Activated T-helper 2 cell treated with anti-CD3 and anti-CD28 coated beads, Interferon-gamma antibody, Interleukin-2, Interleukin-4, amounts not matched to agents 10 μg/mL and 5 μg/mL and 100 μg/mL, durations not matched to agents 14 hours and 24 hours and 36 hours (primary cell): ENCODE measurements at places on chromosomes 12 and 14. TPM values are rescaled to one million over a fixed set of nuclear protein-coding genes. Genes with fewer than 3 reads are reported as not detected.

The PRPH gene
- total RNA-seq, result not detected in 2 replicates

The GPRC5A gene
- total RNA-seq, result not detected in 2 replicates

The TRIAP1 gene
- 36.8 TPM in 2 replicates for total RNA-seq

The ADAM21 gene
- total RNA-seq, result not detected in 2 replicates

- H3K4me1 ChIP-seq, result peaks cover 3% of the 10 kb centered on the region
- H3K27ac ChIP-seq, result no peak overlapping the region
- H3K4me3 ChIP-seq, result no peak overlapping the region
- H3K27me3 ChIP-seq, result peaks cover 14% of the 10 kb centered on the region
- H3K36me3 ChIP-seq, result no peaks in the 10 kb centered on the region
These were observed 16.1 kb upstream of the KRT80 start for GRCh38 chr12:52207895-52208294.

DNA sequence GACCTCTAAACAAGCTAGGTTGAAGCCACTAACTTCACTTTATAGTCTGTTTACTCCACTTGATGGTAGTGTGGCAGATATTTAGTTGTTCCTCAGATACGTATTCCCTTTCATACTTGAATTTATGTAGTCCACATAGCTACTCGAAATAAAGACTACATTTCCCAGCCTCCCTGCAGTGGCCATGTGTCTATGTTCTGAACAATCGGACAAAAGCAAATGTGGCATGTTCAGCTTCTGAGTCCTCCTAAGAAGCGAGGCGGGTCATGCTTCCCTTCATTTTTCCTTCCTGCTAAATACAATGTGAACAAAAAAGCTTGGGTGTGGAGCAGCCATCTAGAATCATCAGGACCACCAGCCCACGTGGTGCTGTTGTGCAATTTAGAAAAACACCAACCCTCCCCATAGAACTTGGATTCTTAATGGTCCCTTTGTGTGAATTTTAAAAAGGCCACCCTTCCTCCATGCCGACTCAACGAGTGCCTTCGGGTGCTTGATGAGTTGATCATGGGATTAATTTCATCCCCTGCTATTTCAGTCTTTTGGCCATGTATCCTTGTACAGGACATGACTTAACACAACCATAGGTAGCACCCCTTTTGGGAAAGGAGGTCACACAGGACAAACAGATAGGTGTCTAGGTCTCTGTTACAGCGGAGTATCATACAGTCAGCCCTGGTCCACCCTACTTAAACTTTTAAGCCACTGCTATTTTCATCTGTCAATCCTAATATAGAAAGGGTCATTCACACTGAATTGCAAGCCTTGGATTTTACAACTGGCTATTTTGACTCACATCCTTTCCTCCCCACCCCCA, 60.7 kb downstream of the ZFC3H1 start:
- no peaks in the 10 kb centered on the region for H3K4me1 ChIP-seq
- no peak overlapping the region for H3K27ac ChIP-seq
- H3K36me3 ChIP-seq, result peaks cover 27% of the 10 kb centered on the region
- H3K27me3 ChIP-seq, result peaks cover 1% of the 10 kb centered on the region

DNA sequence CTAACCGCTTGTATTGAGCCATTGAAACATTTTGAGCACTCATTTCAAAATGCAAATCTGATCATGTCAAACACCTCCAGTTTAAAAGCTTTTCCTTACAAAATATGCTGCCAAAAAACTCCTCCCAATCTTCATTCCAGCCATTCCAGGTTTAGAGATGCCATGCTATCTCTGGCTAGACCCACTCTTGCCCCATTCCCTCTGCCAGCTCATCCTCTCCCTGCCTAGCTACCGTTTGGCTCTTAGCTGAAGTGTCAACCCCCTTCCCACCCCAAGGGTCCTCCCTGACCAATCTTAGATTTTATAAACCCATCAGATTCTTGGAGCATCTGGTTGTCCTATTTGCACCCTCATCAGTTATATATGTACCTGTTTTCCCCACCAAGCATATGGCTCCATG, 75.0 kb downstream of the SCAF11 start:
- no peaks in the 10 kb centered on the region for H3K4me1 ChIP-seq
- H3K36me3 ChIP-seq, result peaks cover 26% of the 10 kb centered on the region
- no peaks in the 10 kb centered on the region for H3K27me3 ChIP-seq
- DNase-seq, result no peak

DNA sequence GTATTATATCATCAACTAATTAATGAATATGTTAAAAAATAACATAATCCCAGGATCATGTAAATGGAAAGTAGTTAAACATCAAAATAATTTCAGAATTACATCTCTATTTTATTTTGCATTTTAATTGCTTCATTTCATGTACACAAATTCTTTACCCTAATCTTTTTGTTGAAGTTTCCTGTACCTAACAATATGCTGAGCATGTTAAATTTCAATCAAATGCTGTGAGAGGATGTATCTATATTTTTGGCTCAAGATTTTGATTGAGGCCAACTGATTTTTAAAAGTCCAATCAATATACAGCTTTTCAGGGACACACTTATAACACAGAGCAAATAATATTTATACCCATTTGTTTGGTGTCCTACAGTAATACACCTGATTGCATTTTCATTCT, 6.4 kb downstream of the GPRC5D start:
- no peak for DNase-seq
- H3K27me3 ChIP-seq, result peaks cover 7% of the 10 kb centered on the region
- no peaks in the 10 kb centered on the region for H3K36me3 ChIP-seq
- H3K27ac ChIP-seq, result no peak overlapping the region

DNA sequence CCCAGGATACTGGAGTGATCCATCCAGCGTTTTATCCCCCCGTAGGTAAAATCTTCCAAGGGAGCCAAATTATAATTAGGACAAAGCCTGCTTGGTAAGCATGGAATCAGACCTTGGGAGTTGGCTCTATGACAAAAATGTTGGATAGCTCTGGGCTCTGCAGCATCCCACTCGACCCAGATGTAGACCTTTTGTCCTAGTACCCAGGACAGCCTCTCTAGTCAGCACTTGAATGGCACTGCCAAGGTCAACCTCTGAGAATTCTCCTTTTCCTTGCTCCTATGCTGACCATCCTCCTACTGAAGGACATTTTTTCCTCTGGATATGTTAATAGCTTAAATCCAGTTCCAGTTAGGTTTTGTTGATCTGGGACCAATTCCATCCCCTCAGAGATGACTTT, 104.7 kb upstream of the SLC35F4 start:
- H3K36me3 ChIP-seq, result no peaks in the 10 kb centered on the region
- no peak overlapping the region for H3K4me3 ChIP-seq
- no peaks in the 10 kb centered on the region for H3K27me3 ChIP-seq

DNA sequence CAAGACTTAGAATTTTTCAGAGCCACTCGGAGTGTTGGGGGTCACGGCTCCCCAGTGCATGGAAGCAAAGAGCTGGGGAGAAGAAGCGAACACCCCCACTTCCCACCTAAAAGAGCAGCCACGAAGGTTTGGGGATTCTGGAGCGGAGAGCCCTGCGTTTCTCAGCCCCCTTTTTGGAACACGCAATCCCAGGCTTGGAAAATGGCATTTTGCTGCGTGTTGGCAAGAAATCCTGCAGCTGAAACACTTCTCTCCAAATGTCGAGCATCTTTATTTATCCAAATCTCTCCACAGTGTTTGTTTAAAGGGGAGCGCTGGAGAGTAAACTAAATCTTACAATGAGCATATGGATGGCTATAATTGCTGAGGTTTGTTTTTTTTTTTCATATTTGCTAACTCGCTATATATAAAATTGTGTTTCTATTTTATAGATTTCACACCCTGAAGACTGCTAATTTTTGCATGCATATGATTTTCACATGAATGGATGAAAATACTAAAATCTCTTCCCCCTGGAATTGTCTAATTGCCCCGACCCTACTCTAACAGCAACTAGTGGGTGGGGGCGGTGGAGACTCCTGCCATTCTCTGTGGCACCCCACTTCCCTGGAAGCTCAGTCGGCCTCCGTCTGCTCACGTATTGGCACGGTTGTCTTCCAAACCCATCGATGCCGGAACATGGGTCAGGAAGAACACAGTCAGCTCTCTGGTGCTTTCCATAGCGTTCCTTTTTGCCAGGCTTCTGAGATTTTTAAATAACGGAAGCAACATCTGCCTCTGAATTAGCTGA, 120.5 kb downstream of the GCH1 start:
- H3K36me3 ChIP-seq, result peaks cover under 1% of the 10 kb centered on the region
- H3K4me1 ChIP-seq, result peaks cover 17% of the 10 kb centered on the region
- no peak overlapping the region for H3K27ac ChIP-seq

GRCh38 chr14:63896278-63896720, 43.5 kb downstream of the SYNE2 start:
- peaks cover 5% of the 10 kb centered on the region for H3K36me3 ChIP-seq
- H3K27me3 ChIP-seq, result peaks cover 2% of the 10 kb centered on the region
- no peak overlapping the region for H3K27ac ChIP-seq
- no peak for DNase-seq
- no peak overlapping the region for H3K4me3 ChIP-seq
- peaks cover 8% of the 10 kb centered on the region for H3K4me1 ChIP-seq

GRCh38 chr14:58637391-58638230, at the start of gene DACT1:
Gene DACT1 (plus strand): TSS chr14:58637962. CDS start chr14:58638203, 241 bp downstream.
- peak; percentile 66 for DNase-seq
- peak within 1 kb of the TSS; percentile 89 for H3K27ac ChIP-seq
- peaks cover 11% of the 10 kb centered on the region for H3K36me3 ChIP-seq
- H3K4me1 ChIP-seq, result peaks cover 42% of the 10 kb centered on the region
- peak within 1 kb of the TSS; percentile 88 for H3K4me3 ChIP-seq

DNA sequence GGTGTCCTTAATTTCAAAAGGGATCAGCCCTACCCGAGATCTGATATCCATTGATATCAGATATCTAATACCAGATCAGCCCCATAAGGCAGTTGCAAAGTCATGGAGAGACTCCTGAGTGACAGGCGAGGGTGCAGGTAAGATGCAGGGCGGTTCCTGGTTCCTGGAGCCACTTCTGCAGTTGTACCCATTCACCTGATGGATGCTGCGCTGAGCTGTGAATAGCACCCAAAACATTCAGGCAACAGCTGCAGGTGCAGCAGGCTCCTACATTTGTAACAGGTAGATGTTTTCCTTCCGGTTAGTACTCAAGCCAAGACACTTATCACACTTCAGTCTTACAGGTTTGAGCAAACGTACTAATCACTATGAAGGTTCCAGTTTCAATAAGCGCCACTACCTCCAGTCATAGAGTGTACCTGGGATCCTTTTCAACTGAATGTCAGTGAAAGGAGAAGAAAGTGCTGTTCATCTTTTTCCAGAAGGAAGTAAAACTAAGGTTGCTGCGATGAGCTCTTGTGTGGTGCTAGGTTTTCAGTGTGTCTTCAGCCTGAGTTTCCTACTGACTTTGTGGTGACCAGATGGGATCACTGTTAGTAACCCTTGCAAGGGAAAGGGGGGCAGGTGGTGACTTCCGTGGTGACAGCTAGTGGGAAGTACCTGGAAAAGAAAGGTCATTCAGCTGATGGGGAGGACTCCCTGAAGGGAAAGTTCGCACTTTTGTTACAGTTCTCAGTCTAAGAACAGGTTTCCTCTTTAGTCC, 1.9 kb downstream of the ATP6V0A2 start:
- H3K4me3 ChIP-seq, result peak overlapping the region; percentile 89
- no peaks in the 10 kb centered on the region for H3K27me3 ChIP-seq
- H3K27ac ChIP-seq, result peak overlapping the region; percentile 88
- H3K36me3 ChIP-seq, result peaks cover 38% of the 10 kb centered on the region
- H3K4me1 ChIP-seq, result peaks cover 35% of the 10 kb centered on the region

- H3K4me3 ChIP-seq, result no peak overlapping the region
- H3K27me3 ChIP-seq, result no peaks in the 10 kb centered on the region
- DNase-seq, result no peak
- H3K4me1 ChIP-seq, result peaks cover 16% of the 10 kb centered on the region
- no peak overlapping the region for H3K27ac ChIP-seq
- no peaks in the 10 kb centered on the region for H3K36me3 ChIP-seq
These were observed 75.9 kb downstream of the ITPK1 start for GRCh38 chr14:93039649-93040315.

- peaks cover 3% of the 10 kb centered on the region for H3K4me1 ChIP-seq
- peaks cover 20% of the 10 kb centered on the region for H3K27me3 ChIP-seq
- DNase-seq, result no peak
- H3K27ac ChIP-seq, result no peak overlapping the region
These were observed 7.1 kb upstream of the NT5DC3 start for GRCh38 chr12:103848143-103848542.

DNA sequence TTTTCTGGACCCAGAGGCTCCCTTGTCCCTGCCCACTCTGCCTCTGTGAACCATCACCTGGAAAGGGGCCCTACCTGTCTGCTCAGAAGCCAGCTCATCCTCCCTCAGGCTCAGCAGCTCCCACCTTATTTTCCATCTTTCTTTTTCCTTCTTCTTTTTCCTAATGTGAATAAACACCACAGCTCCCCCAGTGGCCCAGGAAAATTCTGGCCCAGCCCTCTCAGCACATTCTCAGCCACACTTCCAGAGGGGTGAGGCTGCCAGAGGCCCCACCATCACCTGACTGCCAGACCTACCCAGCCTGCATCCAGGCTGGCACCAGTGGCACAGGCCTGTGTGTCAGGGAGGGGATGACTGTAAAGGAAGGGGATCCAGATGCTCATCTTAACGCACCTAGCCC, 23.0 kb downstream of the ZFHX2 start:
- H3K27me3 ChIP-seq, result no peaks in the 10 kb centered on the region
- peaks cover 2% of the 10 kb centered on the region for H3K4me1 ChIP-seq
- no peaks in the 10 kb centered on the region for H3K36me3 ChIP-seq
- no peak overlapping the region for H3K27ac ChIP-seq
- no peak overlapping the region for H3K4me3 ChIP-seq

DNA sequence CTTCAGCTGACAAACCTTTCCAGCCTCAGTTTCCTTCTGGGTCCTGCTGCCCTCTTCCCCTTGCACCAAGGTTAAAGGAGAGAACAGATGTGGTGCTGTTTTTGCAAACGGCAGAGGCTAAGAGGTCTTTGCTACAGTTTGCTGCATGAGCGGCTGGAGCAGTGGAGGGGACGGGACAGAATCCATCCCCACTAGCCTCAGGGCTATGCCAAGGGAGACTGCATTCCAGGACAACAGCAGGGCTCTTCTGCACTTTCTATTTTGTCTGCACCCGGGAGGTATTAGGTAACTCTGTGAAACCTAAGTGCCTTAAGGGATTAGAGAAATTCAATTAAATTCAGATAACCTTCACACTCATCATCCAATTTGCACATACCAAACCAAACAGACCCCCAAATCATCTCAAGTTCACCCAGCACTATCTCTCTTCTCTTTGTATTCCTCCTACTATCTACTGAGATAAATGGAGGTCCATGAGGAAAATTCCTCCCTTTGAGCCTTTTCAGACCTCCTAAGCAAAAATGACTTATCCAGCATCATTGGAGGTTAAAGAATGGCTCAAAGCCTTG, 103.8 kb upstream of the VRK1 start:
- H3K4me1 ChIP-seq, result no peaks in the 10 kb centered on the region
- no peaks in the 10 kb centered on the region for H3K36me3 ChIP-seq
- H3K4me3 ChIP-seq, result no peak overlapping the region
- H3K27me3 ChIP-seq, result peaks cover 5% of the 10 kb centered on the region
- no peak for DNase-seq

GRCh38 chr12:12159988-12160387, 89.2 kb downstream of the BCL2L14 start:
- H3K27ac ChIP-seq, result no peak overlapping the region
- no peak for DNase-seq
- H3K27me3 ChIP-seq, result peaks cover 40% of the 10 kb centered on the region
- H3K4me3 ChIP-seq, result no peak overlapping the region
- no peaks in the 10 kb centered on the region for H3K36me3 ChIP-seq
- H3K4me1 ChIP-seq, result no peaks in the 10 kb centered on the region

- no peak for DNase-seq
- no peaks in the 10 kb centered on the region for H3K36me3 ChIP-seq
- H3K27ac ChIP-seq, result no peak overlapping the region
- H3K4me3 ChIP-seq, result no peak overlapping the region
- no peaks in the 10 kb centered on the region for H3K27me3 ChIP-seq
These were observed 17.8 kb upstream of the MLEC start for GRCh38 chr12:120668868-120669840.
